ENCODE measurements at places on chromosomes 2 and 18. TPM values are rescaled to one million over a fixed set of nuclear protein-coding genes. Genes with fewer than 3 reads are reported as not detected.

- DNase-seq: no peak
These were observed 483.9 kb upstream of the TRIB2 start for GRCh38 chr2:12232876-12233275.

COA5 gene
- 22.3 TPM for total RNA-seq

- DNase-seq: no peak
These were observed 49.2 kb downstream of the PIKFYVE start for GRCh38 chr2:208315081-208315788.

GRCh38 chr2:158414538-158414937 lies 42.0 kb downstream of the CCDC148 start:
- peak; percentile 7 for DNase-seq

Data from Daoy (cell line).